ENCODE measurements at places on chromosomes 4 and X.

GRCh38 chr4:85741921-85742591 is 267.1 kb downstream of the ARHGAP24 start:
- DNase-seq, result no peak

DNA sequence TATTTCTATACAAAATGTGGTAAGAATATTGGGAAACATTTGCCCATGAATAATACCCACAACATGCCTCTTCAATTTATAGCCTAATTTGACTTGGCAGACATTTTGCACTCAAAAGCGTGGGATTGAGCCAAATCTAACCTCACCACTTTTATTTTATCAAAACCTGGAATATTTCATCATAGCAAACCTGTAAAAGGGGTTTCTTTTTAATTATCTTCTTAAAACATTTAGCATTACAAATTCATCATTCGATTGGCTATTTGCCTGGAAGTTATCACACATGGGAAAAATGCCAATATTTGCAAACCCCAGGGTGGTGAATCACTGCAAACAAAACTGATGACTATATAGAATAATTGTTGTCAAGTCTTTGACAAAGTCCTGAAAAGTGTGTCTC is 56.2 kb downstream of the VCX3B start:
- DNase-seq, result no peak

DNA sequence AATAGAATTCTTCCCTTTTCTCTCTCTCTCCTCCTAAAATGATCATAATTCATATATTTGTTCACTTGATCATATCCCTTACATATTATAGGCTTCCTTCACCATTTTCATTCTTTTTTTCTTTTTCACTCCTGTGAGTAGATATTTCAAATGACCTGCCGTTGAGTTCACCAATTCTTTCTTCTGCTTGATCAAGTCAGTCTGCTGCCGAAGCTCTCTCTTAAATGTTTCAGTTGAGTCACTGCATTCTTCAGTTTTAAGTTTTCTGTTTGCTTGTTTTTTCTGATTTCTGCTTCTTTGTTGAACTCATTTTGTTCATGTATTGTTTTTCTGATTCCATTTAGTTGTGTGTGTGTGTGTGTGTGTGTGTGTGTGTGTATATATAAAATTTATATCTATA is 354.3 kb downstream of the GPAT3 start:
- no peak for DNase-seq

DNA sequence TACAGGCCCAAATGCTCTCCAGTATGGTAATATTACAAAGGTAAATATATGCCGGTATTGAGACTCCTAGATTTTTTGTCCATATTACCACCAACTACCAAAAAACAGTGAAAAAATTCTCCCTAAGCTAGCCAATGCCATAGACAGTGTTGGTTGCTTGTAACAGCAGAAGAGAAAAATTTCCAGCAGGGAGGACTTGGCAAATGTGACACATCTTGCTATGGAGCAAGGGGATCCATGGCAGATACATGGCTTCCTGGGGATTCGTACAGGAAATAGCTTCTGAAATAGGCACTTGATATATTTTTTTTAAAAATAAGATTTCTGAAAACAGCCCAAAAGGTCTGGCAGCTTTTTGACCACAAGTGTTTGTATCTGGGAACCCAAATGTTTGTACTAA is 14.6 kb downstream of the SLITRK4 start:
- no peak for DNase-seq

- DNase-seq, result no peak
Observed at GRCh38 chr4:13597604-13598003, 29.9 kb downstream of the BOD1L1 start.

All from activated CD8-positive, alpha-beta memory T cell treated with anti-CD3 and anti-CD28 coated beads, Interleukin-2, amount 50 U/mL, for 48 hours (primary cell).